Stimulated activated naive B cell treated with anti-CD40 and anti-IgM and Interleukin-4, amounts not matched to agents 10 μg/mL and 1 μg/mL and 100 μg/mL, for 72 hours (primary cell): ENCODE measurements at places on chromosomes 6 and 20.

DNA sequence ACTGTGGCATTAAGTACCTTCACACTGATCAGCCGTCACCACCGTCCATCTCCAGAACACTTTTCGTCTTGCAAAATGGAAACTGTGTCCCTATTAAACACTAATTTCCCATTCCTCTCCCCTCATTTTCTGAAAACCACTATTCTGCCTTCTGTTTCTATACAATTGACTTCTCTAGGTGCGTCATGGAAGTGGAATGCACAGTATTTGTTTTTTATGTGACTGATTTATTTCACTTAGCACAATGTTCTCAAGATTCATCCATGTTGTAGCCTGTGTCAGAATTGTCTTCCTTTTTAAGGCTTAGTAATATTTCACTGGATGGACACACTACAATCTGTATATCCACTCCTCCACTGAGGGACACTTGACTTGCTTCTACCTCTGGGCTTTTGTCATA is 53.8 kb upstream of the PDE10A start:
- no peak for DNase-seq

DNA sequence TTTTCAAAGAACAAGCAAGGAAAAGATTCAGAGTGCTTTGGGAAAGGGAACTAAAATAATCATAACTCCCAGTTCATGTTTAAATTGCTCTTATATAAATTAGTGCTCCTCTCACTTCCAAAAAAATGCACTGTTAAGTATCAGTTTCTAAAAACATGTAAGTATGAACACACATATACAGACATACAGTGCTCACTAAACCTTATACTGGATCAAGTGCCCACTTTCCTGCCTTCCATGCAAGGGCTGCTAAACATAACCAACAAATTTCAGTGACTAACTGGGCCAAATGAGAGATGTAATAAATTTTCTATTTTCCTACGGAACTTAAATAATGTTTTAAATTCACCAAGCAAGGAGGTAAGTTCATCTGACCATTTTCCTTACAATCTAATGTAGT is 6.4 kb downstream of the TFAP2A start:
- DNase-seq: no peak

DNA sequence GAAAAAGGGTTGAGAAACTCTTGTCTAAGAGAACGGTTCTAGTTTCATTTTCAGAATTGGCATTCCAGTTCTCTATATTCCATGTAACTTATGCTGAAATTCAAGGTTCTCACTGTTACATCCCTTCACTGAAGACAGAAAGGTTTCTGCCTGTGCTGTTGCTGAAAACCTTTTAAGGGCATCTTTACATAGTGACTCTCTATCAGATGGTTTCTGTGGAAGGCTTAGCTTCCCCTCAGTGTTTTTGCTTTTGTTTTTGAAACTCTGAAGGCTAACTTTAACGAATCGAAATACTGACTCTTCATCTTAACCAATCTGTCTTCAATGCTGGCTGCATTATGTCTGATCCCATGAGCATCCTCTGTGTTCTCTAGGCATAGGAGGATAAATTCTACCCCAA is 1286.2 kb upstream of the EYS start:
- DNase-seq: no peak

GRCh38 chr20:24764794-24765202 is 184.3 kb upstream of the CST7 start:
- DNase-seq: no peak

DNA sequence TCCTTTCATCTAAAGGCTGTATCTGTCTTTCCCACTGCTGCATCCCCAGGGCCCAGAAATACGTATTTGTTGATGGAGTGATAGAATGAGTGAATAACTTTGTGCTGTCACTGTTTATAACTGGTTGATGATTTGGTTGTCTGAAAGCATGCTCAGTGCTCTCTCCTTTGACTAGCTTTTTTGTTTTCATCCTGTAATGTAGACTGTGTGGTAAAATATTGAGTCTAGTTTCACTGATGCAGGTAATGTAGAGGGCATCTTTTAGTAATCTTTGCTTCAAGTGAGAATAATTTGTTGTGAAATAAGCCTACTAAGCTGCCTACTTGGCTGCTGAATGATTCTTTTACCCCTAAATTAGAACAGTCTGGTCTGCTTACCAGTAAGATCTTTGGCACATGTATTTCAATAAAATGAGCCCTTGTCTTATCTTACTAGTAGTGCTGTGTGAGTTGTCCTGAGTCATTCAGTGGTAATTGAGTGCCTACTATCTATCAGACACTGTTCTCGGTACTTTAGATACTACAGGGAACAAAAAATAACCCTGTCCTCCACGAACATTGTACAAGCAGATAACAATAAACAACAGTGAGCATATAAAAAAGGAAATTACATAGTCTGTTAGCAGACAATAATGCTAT is 39.9 kb downstream of the MAPK14 start:
- no peak for DNase-seq

DNA sequence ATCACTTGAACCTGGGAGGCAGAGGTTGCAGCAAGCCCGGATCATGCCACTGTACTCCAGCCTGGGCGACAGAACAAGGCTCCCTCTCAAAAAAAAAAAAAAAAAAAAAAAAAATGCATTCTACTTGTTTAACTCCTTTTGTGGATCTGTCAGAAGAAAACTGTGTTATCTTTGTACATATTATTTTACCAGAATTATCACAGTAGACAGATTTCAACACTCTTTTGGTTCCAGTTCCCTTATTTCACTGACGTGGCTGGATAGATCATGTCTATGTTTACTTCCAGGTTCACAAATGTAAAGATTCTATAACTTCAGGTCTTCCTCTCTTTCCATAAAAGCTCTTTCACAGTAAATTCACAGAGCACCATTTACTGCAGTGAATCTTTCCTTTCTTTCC is 18.4 kb downstream of the NUDT3 start:
- DNase-seq: no peak

GRCh38 chr20:2708073-2708415 is 15.5 kb downstream of the EBF4 start:
- DNase-seq: no peak

GRCh38 chr6:132369526-132369925 is 31.7 kb downstream of the MOXD1 start:
- DNase-seq: no peak

GRCh38 chr6:35025232-35026188 is 115.6 kb downstream of the TCP11 start:
- DNase-seq: no peak
